T-helper 17 cell (primary cell): ENCODE measurements at places on chromosomes 1 and 21.

DNA sequence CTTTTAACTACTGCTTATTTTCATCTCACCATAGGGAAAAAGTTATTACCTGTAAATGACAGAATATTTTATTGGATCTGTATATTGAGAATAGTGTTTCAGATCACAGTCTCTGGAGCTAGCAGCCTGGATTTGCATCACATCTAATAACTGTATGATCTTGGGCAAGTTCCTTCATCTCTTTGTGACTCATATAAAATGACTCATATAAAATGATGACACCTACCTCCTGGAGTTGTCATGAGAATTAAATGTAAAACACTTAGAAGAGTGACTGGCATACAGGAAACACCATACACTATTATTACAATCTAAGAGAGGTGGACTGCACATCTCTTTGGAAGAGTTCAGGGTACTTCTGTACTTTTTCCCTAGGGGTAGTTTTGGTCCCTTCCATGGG is 421.3 kb downstream of the NEGR1 start:
- DNase-seq = no peak

- DNase-seq = no peak
Observed at GRCh38 chr1:93829061-93829460, 49.9 kb downstream of the DNTTIP2 start.

DNA sequence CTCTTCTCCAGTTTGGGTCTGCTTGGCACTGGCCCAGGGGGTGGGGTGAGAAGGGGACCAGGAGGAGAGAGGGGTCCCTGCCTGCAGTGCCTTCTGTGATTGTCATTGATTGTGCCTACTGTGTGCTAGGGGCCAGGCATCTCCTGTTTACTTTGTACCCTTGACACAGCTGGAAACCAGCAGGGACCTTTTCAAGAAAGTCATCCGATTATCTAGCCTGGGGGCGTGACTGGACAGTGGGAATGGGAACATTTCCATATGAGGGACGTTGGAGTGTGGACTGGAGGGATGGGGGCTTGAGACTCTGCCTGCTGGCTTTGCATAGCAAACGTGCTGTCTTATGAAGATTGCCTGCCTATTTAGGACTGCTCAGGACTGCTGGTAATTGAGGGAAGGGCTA is 19.8 kb upstream of the DMBX1 start:
- no peak for DNase-seq

DNA sequence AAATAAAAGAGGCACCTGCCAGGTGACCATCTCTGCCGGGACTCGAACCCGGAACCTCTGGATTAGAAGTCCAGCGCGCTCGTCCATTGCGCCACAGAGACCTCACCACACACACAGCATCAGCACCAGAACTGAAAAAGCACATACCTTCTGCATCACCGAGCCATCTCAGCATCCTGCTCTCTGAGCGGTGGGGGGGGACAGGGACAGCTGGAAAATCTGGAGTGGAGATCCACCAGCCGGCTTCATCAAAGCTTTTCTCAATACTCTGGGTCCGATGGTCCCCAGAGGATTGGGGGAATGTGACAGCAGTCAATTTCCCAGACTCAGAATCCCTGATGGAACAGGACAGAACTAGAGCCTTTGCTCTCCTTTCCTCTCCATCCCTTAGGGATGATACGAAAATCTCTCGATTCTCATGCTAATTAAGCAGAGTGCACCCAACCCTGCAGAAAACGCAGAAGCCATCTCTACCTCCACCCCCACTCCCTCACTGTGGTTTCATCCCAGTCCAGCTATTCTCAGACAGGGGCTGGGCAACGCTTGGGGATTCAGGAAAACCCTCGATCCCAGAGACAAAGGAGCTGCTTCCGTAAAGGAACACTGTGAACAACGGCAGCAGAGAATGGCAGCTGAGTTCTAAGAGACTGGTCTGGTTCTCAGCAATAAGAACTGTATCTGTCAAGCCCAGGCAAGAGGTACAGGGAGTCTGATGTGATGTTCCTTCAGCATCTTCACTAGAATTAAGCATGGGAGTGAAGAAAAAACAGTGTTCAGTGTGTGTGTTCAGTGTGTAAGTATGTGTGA is 29.6 kb upstream of the CADM3 start:
- no peak for DNase-seq

DNA sequence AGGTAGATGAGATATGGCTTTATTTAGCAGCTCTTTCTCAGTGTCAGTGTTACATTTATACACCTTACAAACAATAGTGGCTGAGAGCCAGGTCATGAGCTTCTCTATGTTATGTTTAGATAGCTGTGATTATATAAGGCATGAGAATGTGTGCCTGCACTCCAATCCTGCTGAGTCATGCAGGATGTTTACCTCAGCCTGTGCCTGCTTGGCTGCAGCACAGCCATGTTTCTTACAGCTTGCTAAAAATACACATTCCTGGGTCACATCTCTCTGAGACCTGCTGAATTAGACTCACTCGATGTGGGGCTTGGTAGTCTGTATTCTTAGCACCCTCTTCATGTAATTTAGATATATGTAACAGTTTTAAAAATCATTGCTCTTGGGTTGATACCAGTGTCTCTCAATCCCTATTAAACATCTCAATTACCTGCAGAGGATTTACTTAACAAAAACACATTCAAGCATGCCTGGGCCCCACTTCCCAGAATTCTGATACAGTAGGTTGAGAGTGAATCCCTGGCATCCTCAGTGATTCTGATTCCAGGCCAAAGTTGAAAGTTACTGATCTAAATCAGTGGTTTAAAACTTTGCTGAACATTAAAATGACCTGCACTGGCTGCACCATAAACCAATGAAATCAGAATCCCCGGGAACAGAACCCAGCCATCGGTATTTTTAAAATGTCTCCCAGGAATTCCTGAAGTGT is 107.5 kb downstream of the GDAP2 start:
- no peak for DNase-seq

DNA sequence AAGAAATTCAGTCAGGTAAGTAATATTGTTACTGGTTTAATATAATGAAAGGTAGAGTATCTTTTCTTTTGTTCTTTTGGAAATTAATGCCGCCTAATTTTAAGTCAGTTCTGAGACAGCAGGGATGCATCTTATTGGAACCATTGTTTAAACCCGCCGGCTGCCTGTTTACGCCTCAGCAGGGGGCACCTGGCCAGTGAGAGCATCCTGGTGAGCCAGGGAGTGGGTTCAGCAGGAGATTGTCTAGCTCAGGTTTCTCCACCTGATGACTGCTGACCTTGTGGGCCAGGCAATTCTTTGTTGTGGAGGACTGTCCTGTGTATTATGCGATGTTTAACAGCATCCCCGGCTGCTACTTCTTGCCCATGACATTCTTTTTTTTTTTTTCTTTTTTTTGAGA is 30.2 kb downstream of the CHAF1B start:
- DNase-seq = no peak

GRCh38 chr21:37742532-37742931 is 173.7 kb downstream of the KCNJ6 start:
- DNase-seq = no peak

- no peak for DNase-seq
Observed at GRCh38 chr21:35127026-35127425, 77.9 kb upstream of the RUNX1 start.

GRCh38 chr1:8213136-8213535 is 104.8 kb upstream of the SLC45A1 start:
- no peak for DNase-seq

GRCh38 chr1:37752583-37753471 is 12.1 kb downstream of the EPHA10 start:
- DNase-seq = no peak

GRCh38 chr1:215071078-215071477 is 11.5 kb upstream of the KCNK2 start:
- DNase-seq = no peak

DNA sequence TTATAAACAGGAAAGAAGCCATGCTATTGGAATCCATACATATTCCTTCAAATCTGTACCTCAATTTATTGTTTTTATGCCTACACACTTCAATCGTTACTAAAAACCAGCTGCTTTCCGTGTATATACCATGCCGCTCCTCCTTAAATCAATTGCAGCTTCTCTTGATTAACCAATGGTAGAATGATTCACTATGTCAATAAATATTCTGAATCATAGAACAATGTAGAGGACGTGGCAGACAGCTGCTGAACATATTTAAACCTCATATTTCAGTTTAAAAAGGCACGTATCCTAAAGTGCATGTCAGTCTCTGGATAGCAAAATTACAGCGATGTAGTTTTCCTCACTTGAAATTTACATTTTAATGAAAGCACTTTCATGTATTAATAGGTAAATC is 100.4 kb downstream of the MRPL39 start:
- DNase-seq = no peak
